ENCODE measurements at places on chromosomes 4 and X. TPM values are rescaled to one million over a fixed set of nuclear protein-coding genes. Genes with fewer than 3 reads are reported as not detected.

FGF2 gene
- total RNA-seq: 13.3 TPM

TLR1 gene
- 3.2 TPM for total RNA-seq

NPFFR2 gene
- 1.5 TPM for total RNA-seq

DNAAF6 gene
- not detected for total RNA-seq

IL2 gene
- total RNA-seq: not detected

ARHGAP6 gene
- total RNA-seq: 0.30 TPM

ZGRF1 gene
- 9.7 TPM for total RNA-seq

RAB9B gene
- total RNA-seq: 0.32 TPM

PDGFRA gene
- 1.6 TPM for total RNA-seq

PLP2 gene
- total RNA-seq: 7.8 TPM

H2AZ1 gene
- 1,106 TPM for total RNA-seq

ADRA2C gene
- not detected for total RNA-seq

C4orf36 gene
- 0.32 TPM for total RNA-seq

AREG gene
- 0.32 TPM for total RNA-seq

ZNF157 gene
- not detected for total RNA-seq

TMEM150C gene
- total RNA-seq: 3.2 TPM

FRMPD4 gene
- not detected for total RNA-seq

ADH1C gene
- total RNA-seq: not detected

DGAT2L6 gene
- total RNA-seq: not detected

ANKRD50 gene
- total RNA-seq: 75.4 TPM

STATH gene
- total RNA-seq: not detected

XAGE1A gene
- total RNA-seq: not detected

MAGEA6 gene
- not detected for total RNA-seq

AKAP4 gene
- total RNA-seq: not detected

TECRL gene
- total RNA-seq: not detected

MAGIX gene
- 0.65 TPM for total RNA-seq

BRS3 gene
- not detected for total RNA-seq

PDGFC gene
- total RNA-seq: 16.0 TPM

SPANXC gene
- total RNA-seq: not detected

NAT8L gene
- 0.32 TPM for total RNA-seq

ATRX gene
- 83.8 TPM for total RNA-seq

ATOH1 gene
- not detected for total RNA-seq

SUPT20HL1 gene
- total RNA-seq: not detected

TBC1D25 gene
- 3.2 TPM for total RNA-seq

SMIM10L2A gene
- total RNA-seq: 0.30 TPM

TMEM35A gene
- total RNA-seq: 6.5 TPM

IL13RA2 gene
- total RNA-seq: 0.91 TPM

CCKAR gene
- not detected for total RNA-seq

TLR2 gene
- total RNA-seq: 0.30 TPM

MAPK10 gene
- total RNA-seq: under 0.01 TPM

GAGE12C gene
- total RNA-seq: not detected

S100P gene
- total RNA-seq: not detected

MAGEE2 gene
- total RNA-seq: not detected

ETDA gene
- not detected for total RNA-seq

CENPI gene
- total RNA-seq: 26.0 TPM

All from epithelial cell of umbilical artery (primary cell).